ENCODE measurements at places on chromosomes 16 and 17.
A peak's percentile ranks its signal among the peaks of the same experiment; 100 is the strongest.

DNA sequence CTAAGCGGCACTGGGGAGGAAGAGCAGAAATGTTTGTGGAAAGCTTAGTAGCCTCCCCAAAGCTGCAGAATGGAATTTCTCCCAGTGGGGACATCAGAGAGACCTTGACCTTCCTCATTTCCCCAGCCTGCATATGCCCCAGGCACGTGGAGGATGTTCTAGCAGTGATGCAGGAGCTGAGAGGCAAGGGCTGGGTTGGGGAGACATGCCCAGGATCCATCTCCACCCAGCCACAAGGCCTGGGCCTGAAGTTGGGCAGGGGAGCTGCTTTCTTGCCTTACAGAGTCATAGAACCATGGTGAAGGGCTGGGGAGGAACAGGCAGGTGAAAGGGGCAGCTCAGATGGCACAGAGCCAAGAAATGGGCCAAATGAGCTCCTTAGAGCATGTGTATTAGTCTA lies 104.0 kb downstream of the TMEM132E start:
- no peak for DNase-seq

GRCh38 chr16:24036614-24037013 lies 200.8 kb downstream of the PRKCB start:
- peak; percentile 66 for DNase-seq

- peak; percentile 87 for DNase-seq
These were observed 661 bp upstream of the ALOXE3 start for GRCh38 chr17:8118769-8119580.

- no peak for DNase-seq
These were observed 16.7 kb downstream of the RHOT1 start for GRCh38 chr17:32158870-32159585.

GRCh38 chr16:75648265-75649076 lies 898 bp downstream of the TERF2IP start:
- DNase-seq: peak; percentile 81

GRCh38 chr16:1579214-1579613 lies 32.7 kb downstream of the IFT140 start:
- DNase-seq: no peak

GRCh38 chr17:14813649-14814370 lies 451.3 kb downstream of the PMP22 start:
- DNase-seq: no peak

DNA sequence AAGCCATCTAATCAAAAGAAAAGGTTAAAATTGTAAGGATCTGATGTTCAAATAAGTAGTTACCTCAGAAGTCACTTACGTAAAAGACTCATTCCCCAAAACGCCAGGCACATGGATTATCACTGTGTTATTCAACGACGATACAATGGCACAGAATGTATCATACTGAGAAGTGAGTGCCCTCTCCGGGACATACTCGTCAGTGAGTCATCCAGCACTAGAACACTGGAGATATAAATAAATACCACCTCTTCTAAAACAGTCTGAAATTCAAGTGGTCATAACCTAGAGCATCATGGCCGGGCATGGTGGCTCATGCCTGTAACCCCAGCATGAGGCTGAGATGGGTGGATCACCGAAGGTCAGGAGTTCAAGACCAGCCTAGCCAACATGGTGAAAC lies 24.9 kb downstream of the USP31 start:
- DNase-seq: no peak

DNA sequence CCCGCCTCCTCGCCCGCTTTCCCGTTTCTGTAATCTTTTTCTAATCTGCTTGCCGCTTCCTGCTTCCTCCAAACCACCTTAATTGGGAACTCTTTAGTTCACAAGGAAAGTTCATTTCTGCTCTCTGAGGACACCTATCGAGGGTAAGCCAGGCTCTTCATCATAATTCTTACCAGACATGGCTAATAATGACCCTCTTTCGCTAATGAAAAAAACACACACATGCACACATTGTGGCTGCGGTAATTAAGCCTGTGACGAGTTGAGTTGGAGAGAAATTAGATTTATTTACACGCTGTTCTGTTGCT lies 100.6 kb downstream of the ZNF423 start:
- DNase-seq: no peak

GRCh38 chr17:1629504-1630310 lies 1.1 kb upstream of the SLC43A2 start:
- DNase-seq: peak; percentile 77

GRCh38 chr17:55168958-55169687 lies 95.6 kb upstream of the HLF start:
- peak; percentile 43 for DNase-seq

GRCh38 chr17:57536289-57536688 lies 208.8 kb downstream of the CCDC182 start:
- DNase-seq: no peak

GRCh38 chr16:17970816-17971331 lies 365.7 kb downstream of the NPIPA8 start:
- DNase-seq: no peak

DNA sequence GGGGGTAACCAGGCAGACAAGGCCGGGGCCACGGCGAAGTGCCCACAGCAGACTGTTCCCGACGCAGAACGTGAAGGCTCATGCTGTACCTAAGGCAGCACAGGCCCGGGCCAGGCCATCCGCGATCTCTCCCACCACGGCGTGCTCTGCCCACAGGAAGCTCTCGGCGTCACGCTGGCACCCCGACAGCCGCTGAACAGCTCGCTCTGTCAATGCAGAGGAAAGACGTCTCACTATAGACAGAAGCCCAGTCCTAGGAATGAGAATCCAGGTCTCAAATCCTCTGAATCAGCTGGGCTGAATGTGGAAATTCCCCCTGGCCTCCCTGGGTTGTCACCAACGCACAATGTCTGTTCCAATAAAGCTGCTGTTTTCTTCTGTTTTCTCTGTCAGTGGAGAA lies 21.4 kb downstream of the SERPINF1 start:
- DNase-seq: no peak

GRCh38 chr17:7885367-7886226 lies 3.0 kb upstream of the CHD3 start:
- peak; percentile 74 for DNase-seq

- DNase-seq: peak; percentile 74
These were observed at the start of gene RARA for GRCh38 chr17:40309031-40309948. TSS of gene RARA (plus strand) at chr17:40309180. CDS start at chr17:40331219, 22,039 bp downstream.

DNA sequence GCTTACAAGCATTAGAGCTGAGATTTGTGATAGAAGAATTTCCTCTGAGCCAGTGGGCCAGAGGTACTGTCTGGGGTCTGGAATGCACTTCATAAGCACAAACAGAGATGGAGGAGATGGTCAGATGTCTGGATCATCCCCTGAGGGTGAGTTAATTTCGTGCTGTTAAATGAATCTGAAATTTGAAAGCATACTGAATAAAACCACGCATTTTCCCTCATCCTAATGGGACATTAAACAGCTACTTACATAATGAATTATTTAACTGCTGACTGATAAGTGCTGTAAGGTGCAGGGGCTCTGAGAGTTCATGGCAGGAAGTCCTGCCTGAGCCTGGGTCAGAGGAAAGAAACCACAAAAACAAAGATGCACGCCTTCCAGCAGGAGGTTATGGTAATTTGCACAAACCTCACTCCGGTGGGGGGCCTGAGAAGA lies 136.3 kb upstream of the XYLT1 start:
- no peak for DNase-seq

GRCh38 chr16:13453938-13454553 lies 465.9 kb upstream of the ERCC4 start:
- peak; percentile 20 for DNase-seq

- no peak for DNase-seq
These were observed 32.9 kb downstream of the SNX29 start for GRCh38 chr16:12009462-12009861.

- DNase-seq: no peak
These were observed 47.6 kb upstream of the CACNG4 start for GRCh38 chr17:66916946-66917345.

DNA sequence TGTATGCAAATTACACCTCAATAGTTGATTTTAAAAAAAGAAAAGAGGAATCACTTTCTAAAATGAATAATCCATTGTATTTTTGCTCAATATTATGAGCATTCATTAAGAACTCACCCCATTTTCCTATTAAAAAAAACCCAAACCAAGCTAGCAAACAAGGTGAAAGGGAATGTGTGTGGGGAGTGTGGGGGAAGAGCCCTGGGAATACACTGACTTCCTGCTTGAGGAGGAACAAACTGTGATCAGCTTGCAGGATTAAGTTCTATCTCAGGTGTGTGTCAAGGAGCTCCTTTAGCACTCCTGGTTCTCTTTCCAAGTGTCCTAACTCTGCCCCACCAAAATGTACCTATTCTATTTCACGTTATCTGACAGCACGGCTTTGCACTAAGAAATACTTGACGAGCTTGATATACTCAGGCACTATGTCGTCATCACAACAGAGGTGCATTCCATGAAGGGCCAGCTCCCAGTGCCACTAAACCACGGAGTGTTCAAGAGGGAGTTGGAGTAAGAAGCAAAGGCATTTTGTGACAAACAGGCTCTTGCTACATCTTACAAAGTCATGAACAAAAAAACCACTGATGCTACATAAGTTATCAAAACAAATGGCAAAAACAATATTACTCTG lies 73.2 kb downstream of the MYH10 start:
- no peak for DNase-seq

DNA sequence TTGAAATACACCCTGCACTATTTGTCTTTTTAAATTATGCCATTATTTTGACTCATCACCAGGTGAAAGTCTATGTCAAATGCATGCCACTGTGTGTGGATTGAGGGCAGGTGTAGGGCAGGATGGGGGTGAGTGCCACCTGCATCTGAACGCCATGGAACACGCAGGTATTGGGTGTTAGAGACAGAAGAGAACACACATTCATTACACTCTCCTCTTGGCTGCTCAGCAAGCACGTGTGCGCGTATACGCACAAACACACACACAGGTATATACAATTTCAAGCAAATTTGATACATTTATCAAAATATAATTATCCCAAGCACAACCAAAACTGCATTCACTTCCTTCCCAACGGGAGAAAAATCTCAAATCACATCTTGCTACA lies 268.9 kb downstream of the NTN1 start:
- no peak for DNase-seq

DNA sequence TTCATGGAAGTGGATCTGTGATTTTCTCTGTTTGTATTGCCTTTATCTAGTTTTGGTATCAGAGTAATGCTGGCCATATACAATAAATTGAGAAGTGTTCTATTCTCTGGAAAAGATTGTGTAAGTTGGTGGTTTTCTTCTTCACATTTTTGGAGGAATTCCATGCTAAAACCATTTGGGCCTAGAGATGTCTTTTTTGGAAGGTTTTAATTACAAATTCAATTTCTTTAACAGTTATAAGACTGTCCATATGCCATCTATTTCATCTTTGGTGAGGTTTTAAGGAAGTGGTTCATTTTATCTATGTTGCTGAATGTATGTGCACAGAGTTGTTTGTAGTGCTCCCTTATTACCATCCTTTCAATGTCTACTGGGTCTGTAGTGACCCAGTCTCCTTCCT lies 46.0 kb downstream of the CACNG1 start:
- DNase-seq: no peak

DNA sequence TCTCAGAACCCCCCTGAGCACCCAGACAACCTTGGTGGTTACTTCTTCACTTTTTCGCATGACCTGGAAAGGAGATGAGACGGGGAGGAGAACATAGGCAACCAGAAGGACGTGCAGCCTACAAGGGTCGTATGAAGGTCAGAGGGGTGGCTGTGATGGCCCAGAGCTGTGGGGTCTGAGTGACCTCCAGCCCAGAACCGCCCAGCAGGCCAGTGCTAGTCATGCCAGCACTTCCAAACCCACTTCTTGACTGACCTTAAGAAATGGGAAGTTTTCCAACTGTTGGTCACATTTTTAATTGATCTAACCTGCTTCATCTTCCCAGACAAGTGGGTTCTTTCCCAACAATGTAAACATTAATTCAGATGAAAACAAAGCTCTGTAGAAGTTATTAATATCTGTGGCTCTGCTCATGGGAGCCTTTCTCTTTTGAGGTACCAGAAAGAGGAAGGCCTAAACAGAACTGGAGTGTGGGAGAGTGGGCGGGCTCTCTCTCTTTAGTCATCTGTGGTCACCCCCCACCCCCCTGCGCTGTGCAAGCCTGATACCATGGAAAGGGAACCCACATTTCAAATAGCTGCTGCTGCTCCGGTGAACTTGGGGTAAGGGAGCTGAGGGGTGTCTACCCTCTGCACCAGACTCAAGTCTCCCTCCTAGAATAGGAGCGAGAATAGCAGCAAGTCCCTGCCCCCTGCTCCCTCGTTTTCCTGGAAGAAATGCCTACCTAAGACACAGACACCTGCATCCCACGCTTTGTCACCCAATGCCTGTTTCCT lies 101.6 kb downstream of the RAB11FIP4 start:
- DNase-seq: peak; percentile 80

DNA sequence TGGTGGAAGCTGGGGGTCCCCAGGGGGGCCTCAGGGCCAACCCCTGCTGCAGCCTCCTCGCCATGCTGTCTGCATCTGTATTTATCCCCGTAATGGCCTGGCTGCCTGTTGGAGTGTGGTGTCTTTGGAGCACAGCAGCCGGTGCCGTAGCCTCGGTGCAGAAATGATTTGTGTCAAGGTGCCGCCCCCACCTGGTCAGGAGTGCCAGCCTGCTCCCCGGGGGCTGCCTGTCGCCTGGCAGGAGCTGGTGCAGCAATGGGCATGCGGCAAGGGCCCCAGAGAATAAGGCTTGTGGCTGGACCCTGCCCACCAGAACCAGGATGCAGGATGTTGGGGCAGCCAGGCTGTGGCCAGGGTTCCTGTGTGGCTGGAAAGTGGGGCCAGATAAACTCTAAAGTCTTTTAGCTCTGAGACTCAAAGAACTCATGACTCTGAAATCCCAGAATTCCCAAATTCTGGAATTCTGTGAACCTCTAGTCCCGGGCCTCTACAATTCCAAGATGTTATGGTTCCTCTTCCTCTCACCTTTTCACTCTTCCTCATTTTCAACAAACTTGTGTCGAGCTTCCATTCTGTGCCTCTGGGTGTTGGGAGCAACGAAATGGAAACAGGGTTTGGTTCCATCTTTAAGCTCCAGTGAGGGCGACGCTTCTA lies 5.9 kb downstream of the CPNE2 start:
- no peak for DNase-seq

- no peak for DNase-seq
These were observed 8.9 kb downstream of the EME1 start for GRCh38 chr17:50381920-50382319.

- peak; percentile 65 for DNase-seq
These were observed 63.3 kb upstream of the MTMR4 start for GRCh38 chr17:58577696-58578095.

- no peak for DNase-seq
These were observed 217.6 kb upstream of the KCNJ16 start for GRCh38 chr17:69857412-69857835.

DNA sequence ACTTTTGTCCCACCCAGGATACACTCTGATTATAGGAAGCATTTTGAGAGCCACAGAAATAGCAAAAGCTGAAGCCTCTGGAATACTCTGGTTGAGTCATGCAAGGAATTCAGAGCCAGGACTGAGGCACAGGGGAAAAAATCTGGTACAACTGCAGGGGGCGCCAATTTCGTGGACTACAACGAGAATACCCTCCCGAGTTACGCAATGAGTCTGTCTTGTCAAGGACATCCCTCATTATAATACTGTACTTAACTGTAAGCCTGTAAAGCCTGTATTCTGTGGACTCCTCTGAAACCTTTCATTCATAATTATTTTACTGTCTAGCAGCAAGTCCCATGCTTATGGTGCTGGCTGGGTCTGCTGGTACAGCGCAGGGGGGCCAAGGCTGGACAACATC lies 7.8 kb downstream of the HOXB1 start:
- no peak for DNase-seq

- no peak for DNase-seq
These were observed 5.0 kb upstream of the ALDH3A1 start for GRCh38 chr17:19753051-19753509.

GRCh38 chr16:72744076-72744793 lies 303.7 kb downstream of the ZFHX3 start:
- DNase-seq: no peak
